Stimulated activated CD8-positive, alpha-beta memory T cell treated with anti-CD3 and anti-CD28 coated beads, Interleukin-15, amount 100 ng/mL, for 4 hours (primary cell): ENCODE measurements at places on chromosomes 3 and 15.

- peak; percentile 66 for DNase-seq
Measured at GRCh38 chr3:16286161-16286560, 21.1 kb downstream of the OXNAD1 start.

- DNase-seq, result no peak
Measured at GRCh38 chr3:135895734-135896121, 69.8 kb upstream of the PPP2R3A start.

GRCh38 chr3:12394569-12395271, 89.6 kb upstream of the TSEN2 start:
- no peak for DNase-seq

DNA sequence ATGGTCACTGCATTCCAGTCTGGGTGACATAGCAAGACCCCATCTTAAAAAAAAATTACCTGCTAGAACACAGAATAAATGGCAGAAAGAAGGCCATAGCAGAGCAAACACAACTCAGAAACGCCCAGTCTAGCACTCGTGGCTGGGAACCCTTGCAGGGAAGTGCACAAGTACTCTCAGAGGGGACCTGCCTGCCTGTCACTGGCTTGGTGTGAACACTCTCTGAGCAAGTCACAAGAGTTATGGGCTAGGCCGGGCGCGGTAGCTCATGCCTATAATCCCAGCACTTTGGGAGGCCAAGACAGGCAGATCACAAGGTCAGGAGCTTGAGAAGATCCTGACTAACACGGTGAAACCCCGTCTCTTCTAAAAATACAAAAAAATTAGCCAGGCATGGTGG, 17.2 kb downstream of the SFMBT1 start:
- no peak for DNase-seq

DNA sequence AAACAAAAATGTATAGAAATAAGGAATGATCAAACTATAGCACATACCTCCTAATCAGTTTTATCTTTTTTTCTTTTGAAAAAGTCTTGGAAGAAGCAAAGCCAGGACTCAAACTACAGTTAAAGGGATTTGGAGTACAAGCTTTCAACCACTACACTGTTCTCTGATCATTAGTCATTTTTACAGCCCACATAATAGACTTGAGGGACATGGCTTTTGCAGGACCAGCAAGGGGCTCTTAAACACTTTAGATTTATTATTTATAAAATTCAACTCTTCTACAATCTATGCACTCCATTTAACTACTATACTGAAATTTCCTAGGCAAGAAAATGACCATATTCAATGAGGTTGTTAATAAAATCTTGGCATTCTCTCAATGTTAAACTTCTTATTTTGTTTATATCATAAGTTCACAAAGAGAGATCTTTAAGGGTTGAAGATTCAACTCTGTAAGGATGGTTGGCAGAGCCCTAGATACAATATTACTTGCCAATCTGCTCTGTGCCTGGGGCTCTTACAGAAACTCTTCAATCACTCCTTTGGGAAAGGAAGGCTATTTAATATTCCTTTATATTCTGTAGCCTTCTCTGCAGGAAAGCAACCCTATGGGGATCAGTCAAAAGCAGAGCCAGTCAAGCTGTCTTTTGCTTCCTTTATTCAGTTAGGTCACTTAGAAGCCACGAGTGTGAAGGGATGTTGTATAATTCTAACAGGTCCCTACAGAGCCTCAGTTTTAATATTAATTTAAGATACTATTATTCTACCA, 557.7 kb upstream of the SGO1 start:
- DNase-seq, result no peak

DNA sequence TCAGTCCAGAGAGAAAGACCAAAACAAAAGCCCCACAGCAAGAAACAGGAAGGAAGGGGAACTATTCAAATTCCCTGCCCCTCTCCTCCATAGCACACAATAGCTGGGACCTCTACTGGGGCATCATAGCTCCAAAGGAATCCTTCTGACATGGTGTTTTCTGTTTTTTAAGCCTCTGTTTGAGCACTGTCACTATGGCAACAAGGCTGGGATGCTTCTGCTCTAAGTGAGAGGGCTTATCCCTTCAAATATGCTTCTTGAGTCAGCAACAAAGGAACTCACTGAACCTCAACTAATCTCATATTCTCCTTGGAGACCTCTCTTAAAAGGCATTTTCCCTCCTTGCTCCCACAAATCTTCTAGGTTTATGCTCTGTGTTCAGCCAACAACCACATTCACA, 40.5 kb downstream of the MYLK start:
- DNase-seq, result no peak

- DNase-seq, result no peak
Measured at GRCh38 chr3:149245738-149246451, 24.3 kb upstream of the CP start.

DNA sequence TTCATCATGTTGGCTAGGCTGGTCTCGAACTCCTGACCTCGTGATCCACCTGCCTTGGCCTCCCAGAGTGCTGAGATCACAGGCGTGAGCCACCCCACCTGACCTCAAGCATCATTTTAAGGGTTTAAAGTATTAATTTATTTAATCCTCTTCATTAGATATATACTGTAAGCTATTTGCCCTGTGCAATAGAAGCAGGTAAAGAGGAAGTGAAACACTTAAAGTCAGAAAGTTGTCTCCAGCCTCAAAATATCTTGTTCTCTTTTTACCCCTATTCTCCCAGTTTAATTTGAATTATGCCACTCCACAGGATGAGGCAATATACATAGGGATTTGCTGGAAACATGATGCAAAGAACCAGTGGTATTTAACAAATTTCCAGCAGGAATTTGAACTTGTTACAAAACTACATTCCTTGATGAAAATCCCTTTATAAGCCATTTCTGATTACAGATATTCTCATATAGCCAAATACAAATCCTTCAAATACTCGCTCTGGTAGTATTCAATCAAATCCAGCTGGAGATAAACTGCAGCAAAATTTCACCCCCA, 2.0 kb downstream of the NDUFB5 start:
- DNase-seq, result no peak

DNA sequence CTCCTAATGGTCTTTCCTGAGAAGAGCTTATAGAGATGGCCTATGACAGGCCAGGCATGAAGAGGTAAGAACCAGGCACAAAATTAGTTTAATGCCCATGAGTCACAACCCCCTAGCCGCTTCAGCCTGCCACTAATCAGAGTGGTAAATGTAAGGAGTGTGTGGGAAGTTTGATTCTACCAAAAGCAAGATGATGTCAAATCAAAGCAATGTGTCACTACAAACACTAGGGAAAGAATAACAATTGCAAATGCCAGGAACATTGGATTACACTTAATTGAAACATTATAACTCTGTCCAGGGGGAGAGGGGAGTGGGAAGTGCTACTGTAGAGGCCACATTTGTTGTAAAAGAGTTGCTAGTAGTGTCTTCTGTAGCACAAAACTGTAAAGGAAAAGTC, 596.6 kb upstream of the AGTR1 start:
- DNase-seq, result no peak

DNA sequence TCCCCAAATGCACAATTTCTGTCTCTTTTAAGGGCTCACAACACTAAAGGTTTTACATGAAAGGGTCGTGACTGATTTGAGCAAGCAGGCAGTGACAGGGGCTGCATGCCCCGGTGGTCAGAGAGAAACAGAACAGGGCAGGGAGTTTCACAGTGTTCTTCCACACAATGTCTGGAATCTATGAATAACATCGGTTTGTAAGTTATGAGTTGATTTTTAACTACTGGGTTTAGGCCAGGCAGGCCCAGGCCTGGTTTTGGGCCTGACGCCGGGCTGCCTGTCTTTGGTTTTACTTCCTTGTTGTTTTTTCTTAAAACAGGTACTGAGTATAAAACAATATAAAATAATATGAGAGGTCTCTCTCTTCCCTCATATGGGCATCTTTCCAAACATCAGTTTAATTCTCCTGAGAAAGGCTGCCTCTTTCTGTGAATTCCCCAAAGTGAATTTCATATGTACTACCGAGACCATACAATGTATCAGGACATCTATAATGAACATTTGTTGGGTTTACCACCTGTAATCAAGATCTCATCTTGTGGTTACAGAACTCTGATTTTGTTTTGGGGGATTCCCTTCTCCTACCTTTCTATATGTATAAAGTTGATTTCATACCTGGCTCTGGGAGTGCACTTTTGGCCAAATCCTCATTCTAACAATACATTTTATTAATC, 74.4 kb downstream of the CD200 start:
- DNase-seq, result no peak

DNA sequence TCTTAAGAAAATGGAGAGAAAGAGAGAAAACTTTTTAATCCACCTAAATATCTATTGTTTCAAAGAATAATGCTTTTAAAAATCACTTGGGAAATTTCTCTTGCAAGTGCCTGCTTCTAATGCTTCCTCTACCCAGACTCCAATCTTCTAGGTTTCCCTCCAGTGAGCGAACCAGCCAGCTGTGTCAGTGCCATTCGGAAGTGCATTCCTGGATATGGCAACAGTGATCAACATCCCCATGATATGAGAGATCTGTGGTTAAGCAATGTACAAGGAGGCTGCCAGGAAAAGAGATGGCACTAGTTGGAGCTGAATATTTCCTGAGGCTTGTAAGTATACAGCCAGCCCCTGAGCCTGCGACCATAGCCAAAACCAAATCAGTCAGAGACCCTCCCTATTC, 53.3 kb upstream of the KCNMB2 start:
- no peak for DNase-seq

- DNase-seq, result no peak
Measured at GRCh38 chr15:53586799-53587198, 172.7 kb downstream of the WDR72 start.

GRCh38 chr3:46845397-46845859, 17.8 kb downstream of the MYL3 start:
- no peak for DNase-seq

- no peak for DNase-seq
Measured at GRCh38 chr3:162015856-162016255, 519.2 kb downstream of the OTOL1 start.
